ENCODE measurements at places on chromosomes 7 and 10. TPM values are rescaled to one million over a fixed set of nuclear protein-coding genes. Genes with fewer than 3 reads are reported as not detected.

Gene CC2D2B
- total RNA-seq = 0.35 TPM

Gene RNF148
- total RNA-seq = not detected

Gene NUTM2A
- total RNA-seq = 0.47 TPM

Gene NUTM2B
- 0.36 TPM for total RNA-seq

Gene TSPAN13
- total RNA-seq = 14.8 TPM

Gene PITRM1
- 96.1 TPM for total RNA-seq

Gene HSPA14
- 23.7 TPM for total RNA-seq

DNA sequence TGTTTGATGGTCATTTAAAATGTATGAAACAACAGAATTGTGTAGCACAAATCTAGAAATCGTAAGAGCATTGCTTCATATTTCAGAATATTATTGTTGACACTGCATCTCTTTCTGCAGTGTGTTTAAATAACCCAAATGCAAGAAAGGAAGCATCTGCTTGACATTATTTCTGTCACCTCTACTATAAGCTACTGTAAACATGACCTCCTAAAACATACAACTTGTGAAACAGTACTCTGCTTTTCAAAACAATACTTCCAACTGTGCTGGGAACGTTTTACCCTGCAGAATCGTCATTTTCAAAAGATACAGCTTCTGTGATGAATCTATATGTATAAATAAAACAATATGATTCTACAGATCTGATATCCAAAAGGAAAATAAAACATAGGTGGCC, 82.0 kb downstream of the RNF133 start:
- no peak for DNase-seq

GRCh38 chr7:27872356-27873275, 132.7 kb downstream of the TAX1BP1 start:
- peak; percentile 18 for DNase-seq

DNA sequence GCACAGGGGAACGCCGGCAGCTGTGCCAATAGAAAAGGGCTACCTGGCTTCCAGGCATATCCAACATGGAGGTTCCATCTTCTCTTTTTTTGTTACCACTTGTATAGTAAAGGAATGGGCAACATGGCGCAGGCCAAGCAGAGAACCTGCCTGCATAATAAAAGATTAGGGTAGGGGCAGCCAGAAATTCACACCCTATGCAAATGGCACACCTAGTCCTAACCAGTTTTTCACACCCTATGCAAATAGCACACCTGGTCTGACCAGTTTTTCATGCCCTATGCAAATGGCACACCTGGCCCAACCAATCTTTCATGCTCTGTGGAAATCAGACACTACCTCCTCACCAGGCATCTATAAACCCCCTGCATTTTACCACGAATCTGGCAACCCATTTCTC, 369.5 kb downstream of the IPMK start:
- no peak for DNase-seq

DNA sequence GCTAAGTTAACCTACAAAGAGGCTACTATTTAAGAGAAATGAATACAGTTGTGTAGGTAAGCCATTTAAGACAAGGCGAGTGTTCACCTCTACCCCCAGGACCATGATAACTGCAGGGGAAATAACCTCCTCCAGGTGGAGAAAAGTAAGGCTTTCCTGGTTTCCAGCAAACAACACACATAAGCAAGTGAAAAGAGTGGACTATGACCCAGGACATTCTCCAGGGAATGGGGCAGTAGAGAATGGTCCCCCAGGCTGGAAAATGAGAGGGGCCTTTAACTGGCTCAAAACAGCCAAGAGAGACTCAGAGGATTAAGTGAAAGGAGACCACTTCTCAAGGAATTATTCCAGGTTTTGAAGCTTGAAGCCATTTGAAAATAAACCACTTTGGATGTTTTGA, 101.0 kb upstream of the GJD4 start:
- no peak for DNase-seq

- DNase-seq = no peak
Measured at GRCh38 chr7:70352088-70352487, 753.8 kb downstream of the AUTS2 start.

- DNase-seq = no peak
Measured at GRCh38 chr7:132428247-132428919, 147.9 kb downstream of the PLXNA4 start.

- DNase-seq = no peak
Measured at GRCh38 chr7:38535073-38535472, 96.1 kb downstream of the AMPH start.

- peak; percentile 59 for DNase-seq
Measured at GRCh38 chr10:5960070-5960972, 17.0 kb downstream of the IL15RA start.

- DNase-seq = peak; percentile 25
Measured at GRCh38 chr7:138097064-138097741, 20.9 kb downstream of the AKR1D1 start.

DNA sequence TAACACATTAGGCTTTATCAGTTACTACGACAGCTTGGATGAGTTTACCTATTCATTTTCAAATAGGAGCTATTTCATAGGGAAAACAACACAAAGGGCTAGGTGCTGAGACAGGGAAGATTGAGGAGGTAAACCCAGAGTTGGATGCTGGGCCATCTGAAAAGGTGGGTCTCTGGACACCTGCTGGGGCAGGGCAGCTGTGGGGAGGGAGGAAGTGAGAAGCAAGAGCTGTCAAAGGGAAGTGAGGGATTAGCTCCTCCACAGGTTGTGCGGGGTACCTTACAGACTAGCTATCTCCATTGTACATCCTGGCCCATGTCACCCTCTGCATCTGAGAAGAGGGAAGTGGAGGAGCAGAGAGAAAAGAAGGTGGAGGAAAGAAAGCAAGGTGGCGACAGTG, 48.9 kb downstream of the BLNK start:
- DNase-seq = no peak

DNA sequence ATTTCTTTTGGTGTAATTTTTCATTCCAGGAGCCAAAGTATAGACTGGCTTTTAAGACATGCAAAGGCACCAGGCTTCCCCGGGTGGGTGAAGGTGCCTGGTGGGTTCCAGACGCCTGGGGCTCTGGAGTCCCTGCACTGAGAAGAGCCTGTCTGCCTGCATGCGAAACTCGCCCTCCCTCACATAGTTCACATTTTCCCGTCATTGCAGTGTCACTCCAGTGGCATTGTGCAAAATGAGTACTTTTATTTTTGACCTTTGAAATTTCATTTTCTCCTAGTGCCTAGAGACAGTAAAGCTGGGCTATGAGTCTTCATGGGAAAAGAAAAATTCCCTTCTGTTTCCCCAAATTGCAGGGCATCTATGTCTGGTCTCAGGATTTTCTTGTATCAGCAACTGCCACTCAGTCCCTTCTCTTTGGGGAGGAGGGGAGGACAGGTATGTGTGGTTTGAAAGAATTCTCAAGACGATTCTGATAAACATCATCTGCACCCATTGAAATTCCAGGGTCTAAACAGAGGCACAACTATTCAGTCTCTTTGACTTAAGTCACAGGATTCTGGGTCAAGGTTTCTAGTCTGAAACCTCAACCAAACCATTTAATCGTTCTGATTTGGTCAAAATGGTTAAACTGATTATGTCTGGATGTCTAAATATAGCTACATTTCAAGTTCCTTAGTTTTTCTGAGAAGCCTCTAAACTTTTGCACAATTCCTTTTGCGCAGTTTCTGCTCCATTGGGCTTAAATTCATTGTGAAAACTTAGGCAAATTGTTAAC, 107.8 kb downstream of the CYP26A1 start:
- DNase-seq = no peak

DNA sequence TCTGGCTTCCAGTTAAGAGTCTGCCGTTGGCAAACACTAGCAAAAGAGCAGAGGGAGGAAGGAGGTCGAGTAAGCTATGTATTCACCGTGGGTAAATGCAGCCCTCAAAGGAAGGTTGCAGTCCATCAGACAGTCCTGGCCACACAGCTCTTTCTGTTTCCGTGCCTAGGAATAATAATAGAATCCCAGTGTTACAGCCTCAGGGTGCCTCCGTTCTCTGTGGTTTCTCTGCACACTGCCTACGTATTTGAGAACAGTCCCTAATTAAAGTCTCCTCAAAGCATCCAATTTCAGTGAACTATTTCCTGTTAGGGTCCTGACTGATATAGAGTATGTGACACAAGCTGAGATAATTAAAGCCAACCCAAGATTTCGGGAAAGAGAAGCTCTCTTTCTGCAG, 176.7 kb downstream of the GPAM start:
- DNase-seq = no peak

- DNase-seq = peak; percentile 11
Measured at GRCh38 chr10:125684581-125684980, 1.6 kb upstream of the TEX36 start.

DNA sequence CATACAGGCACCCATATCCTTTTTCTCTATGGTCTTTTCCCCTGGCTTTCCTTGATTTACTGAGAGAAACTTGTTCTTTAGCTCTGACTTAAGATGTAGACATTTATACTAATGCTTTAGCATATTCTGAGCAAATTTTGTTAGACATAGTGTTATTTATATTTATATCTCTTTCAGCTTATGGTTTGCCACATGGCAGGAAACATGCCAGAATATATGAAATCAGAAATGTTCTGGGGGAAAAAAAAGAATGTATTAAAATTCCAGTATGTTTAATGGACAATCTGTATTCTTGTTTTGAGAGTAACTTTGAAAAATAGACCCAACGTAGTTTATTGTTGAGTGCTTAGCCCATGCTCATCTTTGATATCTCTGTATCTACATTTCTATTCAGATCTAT, 10.1 kb upstream of the GGCT start:
- no peak for DNase-seq

- no peak for DNase-seq
Measured at GRCh38 chr7:68279827-68280400, 1283.3 kb downstream of the TYW1 start.

DNA sequence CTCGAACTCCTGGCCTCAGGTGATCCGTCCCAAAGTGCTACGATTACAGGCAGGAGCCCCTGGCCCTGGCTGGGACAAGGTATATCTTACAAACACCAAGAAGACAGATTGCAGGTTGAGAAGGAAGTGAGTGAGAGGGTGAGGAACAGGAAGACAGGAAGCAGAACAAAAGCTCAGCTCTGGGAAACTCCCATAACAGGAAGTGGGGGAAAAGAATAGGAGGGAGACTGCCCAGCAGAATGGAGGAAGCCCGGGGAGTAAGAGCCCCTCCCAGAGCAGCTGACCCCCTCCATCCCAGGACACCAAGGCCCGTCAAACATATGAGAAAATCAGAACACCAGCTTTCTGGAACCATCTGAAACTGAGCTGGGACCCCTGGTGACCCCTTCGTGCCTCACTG, 2.9 kb downstream of the TECPR1 start:
- no peak for DNase-seq

DNA sequence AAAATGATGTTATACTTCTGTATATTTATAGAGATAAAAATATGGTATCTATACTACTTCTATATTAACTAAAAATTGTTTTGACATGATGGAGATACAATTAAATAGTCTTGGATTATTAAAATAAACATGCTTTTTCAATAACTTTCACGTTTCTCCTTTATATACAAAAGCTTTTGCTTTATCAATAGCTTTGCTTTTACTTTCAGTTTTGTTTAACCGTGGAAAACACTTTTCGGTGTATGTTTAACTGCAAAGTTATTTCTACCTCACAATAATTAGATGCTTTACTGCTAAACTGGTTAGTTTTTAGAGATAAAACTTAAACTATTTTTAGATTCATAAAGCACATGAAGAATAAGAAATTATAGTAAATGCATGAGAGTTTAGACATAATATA, 432.1 kb upstream of the PCDH15 start:
- no peak for DNase-seq

DNA sequence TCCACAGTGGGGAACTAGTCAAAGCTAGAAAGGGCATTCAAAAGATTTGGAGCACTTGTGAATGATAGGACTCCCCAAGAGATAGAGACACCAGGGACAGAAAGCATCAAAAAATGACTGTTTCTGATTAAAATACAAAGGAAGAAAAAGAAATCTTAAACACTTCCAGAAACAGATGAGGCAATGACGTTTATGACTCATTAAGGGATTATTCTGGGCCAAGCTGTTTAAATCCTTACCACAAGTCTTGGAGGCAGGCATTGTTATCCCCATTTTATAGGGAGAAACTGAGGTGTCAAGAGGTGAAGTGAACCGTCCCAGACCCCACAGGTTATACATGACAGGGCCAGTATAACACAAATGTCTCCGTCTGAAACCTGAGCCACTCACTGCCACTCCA, 68.3 kb upstream of the AMPH start:
- no peak for DNase-seq

- no peak for DNase-seq
Measured at GRCh38 chr10:31885971-31886370, 42.7 kb downstream of the ARHGAP12 start.

GRCh38 chr10:112913661-112914287, 36.3 kb upstream of the TCF7L2 start:
- DNase-seq = no peak

DNA sequence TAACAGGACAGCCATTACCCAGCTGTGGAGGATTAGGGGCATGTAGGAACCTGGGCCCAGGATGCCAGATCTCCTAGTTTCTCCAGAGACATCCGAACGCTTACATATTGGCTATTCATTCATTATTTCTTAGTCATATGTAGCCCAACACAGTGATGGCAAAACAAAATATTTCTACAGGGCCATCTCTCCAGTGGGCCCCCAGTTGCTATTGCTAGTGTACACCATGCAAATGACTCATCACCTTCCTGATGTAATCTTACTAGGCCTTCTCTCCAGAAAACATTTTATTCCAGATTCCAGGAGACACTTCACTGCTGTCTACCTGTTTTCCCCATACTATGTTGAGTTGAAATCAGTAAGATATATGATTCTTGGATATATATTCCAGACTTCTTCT, 201.7 kb downstream of the PLXDC2 start:
- DNase-seq = no peak

Data from myocyte (in vitro differentiated cells).